ENCODE measurements at places on chromosomes 12 and 14.

- no peak for DNase-seq
Measured at GRCh38 chr12:117013726-117014125, 85.5 kb downstream of the TESC start.

DNA sequence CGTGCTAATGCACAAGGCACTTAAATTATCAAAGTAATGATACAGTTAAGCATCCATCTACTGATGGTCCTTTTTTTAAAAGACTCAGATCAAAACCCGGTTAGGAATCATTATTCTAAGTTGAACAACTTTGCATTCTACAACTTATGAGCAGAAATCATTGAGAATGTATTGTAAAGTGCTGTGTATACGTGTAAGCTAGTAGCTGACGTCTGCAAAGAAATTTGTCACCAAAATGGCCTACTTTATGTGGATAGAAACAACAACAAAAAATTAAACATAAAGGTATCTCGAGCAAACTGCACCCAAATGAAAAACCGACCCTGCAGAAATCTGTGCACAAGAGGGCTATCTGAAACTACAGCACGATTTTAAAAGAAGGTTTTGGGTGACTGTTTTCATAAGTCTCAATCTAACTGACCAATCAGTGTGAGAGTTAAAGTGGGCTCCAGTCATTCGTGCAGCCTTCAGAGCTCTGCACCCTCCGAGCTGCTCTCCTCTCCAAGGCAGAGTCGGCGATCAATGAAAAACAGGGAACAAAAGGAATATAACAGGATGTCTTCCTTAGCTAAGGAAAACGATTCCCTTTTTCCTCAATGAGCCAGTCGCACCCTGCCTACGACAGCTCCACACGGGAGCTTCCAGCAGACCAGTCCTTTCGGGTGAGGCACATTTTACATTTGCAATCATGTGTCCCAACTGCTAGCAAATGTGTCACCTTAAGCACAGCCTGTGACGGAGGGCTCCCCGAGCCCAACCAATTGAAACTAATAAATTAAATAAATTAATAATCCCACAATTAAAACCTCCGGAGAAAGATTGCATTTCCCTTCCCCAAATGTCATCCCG lies 200.7 kb upstream of the FOXN3 start:
- DNase-seq, result no peak

DNA sequence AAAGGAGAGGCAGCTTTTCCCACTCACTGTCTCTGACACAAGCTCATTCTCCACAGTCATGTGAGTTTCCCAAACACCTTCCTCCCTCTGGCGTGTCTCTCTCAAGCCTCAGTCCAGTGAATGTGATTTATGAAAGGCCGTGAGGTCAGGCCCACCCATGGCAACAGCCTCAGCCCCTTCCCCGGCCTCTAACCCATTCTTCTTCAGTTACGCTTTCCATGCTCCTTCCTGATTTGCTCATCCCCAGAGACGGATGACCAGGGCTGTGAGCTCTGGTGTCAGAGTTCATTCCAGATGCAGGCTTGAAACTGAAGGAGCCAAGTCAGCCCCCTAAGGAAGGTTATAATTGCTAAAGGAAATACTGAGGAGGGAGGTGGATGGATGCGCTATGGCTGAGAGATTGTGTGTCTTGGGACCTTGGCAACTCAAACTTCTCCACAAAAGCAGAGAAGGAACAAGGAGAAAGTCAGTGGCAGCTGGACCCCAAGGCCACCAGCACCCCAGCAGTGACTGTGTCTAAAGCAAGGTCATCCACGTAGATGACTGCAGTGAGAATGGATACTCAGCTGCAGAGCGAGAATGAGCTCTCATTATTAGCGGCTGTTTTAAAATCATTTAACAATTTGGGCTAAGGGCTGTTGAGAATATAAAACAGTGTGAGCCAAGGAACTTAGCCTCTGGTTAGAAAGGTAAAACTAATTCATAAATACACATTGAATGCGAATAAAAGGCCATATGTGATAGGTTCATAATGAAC lies 84.1 kb downstream of the FBXL14 start:
- no peak for DNase-seq

DNA sequence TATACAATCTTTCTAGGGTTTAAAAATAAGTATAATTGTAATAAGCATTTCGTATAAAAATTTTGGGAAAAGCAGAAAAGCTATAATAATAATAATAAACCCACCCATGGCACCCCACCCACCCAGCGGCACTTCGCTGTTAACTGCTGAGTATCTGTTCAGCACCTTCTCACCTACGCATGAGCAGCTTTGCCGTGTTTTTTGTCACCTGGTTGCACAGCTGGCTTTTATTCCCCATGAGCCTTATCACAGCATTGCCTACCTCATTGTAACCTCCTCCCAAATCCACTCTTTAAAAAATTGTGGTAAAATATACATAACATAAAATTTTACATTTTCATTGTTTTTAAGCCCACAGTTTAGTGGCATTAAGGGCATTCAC lies 34.7 kb downstream of the CYP46A1 start:
- no peak for DNase-seq

GRCh38 chr12:13206560-13206897 lies 10.0 kb downstream of the EMP1 start:
- DNase-seq, result no peak
